ENCODE measurements at places on chromosomes 6 and 20.

DNA sequence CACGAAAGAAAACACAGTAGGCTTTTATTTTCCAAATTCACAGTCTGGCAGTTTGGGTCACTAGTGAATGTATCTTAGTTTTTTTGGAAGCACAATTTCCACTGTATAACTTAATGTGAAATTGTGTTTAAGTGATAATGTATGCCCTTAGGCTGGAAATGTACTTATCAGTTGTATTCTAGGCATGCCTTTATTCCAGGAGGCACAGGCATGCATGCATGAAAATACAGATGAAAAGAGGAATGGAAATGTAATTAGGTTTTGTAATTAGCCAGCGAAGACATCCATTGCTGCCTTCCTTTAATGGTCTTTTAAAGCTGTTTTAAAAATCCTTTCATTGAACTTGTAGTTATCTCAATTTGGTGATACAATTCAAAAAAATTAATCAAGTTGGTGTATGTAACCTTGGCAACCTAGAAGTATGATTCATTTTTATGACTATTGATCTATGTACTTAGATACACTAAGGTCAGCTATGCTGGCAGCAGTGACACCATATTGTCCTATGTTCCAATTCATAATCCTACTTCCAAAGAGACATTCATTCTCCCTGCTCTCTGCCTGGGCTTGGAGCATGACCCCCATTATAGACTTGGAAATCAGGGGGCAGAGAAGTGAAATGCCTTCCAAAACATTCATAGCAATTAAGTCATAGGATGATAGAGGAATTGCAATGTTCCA lies 73.1 kb downstream of the SNAP25 start:
- DNase-seq: no peak

DNA sequence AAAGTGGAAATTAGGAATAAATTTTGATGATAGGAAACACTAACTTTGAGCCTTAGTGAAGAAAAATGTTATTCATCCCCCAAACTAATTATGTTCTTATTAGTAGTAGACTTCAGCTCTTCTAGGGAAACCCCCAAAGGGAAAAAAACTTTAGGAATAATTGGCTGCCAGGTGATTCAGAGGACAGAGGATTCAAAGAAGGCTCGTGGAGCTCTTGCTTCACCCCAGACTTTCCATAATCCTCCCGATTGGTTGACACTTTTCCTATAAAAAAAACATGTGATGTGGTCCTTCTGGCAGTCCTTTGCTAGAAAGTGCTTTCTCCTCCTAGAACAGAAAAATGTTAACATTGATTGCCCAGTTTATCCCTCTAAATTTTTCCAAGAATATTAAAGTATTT lies 5.6 kb upstream of the CCDC170 start:
- no peak for DNase-seq

GRCh38 chr6:82906489-82906888 lies 159.2 kb downstream of the UBE3D start:
- no peak for DNase-seq

- no peak for DNase-seq
These were observed 20.9 kb downstream of the KCTD20 start for GRCh38 chr6:36463676-36464075.

DNA sequence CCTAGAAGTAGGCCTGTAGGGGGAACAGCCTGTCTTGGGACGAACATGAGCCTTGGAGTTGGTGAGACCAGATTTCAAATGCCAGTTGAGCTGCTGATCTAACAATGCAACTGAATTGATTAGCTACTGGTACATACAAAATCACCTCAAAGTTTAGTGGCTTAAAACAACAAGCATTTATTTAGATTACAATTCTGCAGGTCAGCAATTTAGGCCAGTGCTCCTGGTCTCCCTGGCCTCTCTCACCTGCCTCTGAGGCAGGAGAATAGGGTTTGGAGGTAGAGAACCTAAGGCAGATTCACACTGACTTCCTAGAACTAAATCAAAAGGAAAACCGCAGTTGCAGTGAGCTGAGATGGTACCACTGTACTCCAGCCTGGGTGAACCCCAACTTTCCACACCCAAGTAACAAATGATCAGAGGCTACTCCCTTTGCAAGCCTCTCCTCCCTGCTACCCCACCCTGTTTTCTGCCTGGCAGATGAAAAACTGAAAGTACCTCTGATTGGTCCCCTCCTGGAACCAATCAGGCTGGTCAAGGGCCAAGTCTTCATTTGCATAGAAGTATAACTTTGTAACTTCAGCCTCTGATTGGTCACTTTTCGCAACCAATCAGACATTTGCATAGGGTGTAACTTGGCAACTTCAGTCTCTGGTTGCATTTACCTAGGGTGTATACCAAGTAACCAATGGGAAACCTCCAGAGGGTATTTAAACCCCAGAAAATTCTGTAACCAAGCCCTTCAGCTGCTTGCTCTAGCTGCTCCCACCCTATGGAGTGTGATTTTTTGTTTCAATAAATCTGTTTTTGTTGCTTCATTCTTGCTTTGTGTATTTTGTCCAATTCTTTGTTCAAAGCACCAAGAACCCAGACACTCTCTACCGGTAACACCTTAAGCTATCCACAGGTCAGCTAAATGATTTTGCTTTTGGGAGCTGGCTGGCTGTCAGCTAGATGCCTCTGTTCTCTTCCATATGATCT lies 8.1 kb upstream of the UBR2 start:
- no peak for DNase-seq
